Activated T-cell treated with anti-CD3 and anti-CD28 coated beads, Interleukin-2, amount 50 U/mL, for 24 hours (primary cell): ENCODE measurements at places on chromosomes 12 and 14.

GRCh38 chr12:12887471-12887870 lies 3.9 kb upstream of the GPRC5A start:
- no peak for DNase-seq

DNA sequence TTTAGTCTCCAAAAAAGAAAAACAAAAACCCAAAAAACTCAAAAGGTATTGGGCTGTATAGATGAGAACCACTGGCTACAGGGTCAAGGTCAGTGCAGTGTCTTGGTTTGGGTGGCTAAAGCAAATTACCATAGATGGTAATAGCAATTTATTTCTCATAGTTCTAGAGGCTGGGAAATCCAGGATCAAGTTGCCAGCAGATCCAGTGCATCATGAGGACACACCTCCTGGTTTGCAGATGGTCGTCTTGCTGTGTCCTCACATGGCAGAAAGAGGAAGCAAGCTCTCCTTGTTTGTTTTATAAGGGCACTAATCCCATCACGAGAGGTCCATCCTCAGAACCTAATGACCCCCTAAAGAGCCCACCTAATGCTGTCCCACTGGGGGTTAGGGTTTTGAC lies 11.2 kb downstream of the COX14 start:
- no peak for DNase-seq

DNA sequence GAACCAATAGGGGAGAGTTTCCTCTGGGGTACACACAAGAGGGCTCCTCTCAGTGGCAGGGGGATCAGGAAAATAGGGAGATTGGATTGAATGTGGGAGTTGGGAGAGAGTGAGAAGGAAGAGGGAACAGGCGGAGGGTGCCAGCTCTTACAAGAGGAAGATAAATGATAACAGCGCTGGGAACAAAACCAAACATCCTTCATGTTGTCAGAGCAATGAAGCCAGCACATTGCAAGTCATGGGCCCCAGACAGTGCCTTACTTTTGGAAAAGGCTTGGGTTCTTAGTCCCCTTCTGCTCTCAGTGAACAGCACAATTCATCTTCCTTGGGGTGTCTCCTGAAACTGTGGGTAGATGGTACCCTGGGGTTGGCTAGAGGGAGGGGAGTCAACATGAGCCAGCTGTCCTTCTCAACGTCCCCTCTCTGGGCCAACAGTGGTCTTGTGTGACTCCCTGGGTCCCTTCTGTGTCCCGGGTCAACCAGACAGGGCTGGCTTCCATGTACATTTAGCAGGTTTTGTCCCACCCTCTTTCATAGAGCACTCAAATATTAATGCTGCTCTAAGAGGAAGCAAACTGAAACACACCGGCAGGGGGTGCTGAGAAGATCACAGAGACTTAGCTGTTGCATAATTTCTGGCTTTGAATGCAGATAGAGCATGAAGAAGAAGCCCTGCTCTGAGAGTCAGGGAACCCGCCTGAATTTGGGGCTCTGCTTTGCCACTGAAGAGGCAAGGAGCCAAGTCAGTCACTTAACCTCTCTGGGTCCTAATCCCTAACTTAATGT lies 138.5 kb downstream of the ESRRB start:
- no peak for DNase-seq

DNA sequence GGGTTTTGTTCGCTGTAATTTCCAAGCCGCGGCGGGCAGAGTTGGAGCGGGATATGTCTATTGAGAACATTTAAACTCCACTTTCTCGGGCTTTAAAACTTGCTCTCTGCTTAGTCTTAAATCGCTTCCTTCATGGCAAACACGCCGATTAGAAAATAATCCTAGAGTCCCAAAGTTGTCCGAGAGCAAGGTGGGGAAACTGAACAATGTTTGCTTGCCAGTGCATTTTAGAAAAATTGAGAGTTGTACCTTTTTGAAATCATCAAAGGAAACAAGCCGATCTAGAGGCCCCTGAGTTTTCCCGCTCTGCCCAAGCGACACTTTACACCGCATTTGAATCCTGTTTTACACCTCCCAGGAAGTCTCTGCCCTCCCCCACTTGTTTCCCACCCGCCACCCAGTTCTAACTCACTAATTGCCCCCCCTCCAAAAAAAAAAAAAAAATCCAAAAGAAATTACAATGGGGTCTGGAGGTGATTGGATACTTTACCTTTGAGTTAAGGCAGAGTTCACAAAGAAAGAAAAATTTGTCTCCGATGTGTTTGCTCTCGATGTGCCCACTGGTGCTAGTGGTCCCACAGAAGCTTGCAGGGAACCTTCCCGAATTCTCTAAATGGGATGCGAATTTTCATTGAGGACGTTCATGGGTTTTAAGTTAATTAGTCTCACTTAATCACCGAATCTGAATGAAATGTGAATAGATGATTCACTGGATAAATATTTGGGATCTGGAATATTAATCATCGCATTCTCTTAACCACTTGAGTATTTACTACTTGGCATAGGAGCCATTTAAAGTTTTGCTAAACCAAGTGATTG lies 2.3 kb downstream of the HMGA2 start:
- no peak for DNase-seq

- no peak for DNase-seq
These were observed 161.9 kb upstream of the WSCD2 start for GRCh38 chr12:107967170-107967569.

DNA sequence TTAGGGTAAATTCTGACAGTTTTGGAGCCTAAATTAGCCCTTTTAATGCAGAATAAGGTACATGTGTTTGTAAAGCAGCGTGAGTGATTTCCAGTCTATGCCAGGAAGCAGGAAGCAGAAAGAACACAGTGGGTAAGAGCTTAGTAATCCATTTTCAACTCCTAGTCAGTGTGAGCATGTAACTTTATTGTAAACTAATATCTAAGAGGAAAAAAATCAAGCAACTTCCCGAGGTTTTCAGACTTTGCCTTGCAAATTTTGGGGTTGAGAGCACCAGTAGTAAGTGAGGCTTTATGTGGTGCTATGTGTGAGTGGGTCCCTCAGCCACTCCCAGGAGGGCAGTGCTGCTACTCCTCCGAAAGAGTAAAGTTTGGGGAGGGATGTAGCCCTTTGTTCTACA lies 2.9 kb downstream of the CIPC start:
- no peak for DNase-seq

GRCh38 chr12:53287741-53288216 lies 7.6 kb upstream of the PFDN5 start:
- DNase-seq, result peak; percentile 80

GRCh38 chr12:65019696-65020234 lies 101.3 kb downstream of the WIF1 start:
- DNase-seq, result no peak
